ENCODE measurements at places on chromosomes 1 and 21.

GRCh38 chr1:202365092-202365815 is 16.8 kb downstream of the PPP1R12B start:
- no peak for DNase-seq

- no peak for DNase-seq
These were observed 226.6 kb upstream of the ZRANB2 start for GRCh38 chr1:71307451-71307850.

GRCh38 chr1:210920716-210921694 is 212.9 kb downstream of the KCNH1 start:
- DNase-seq, result no peak

GRCh38 chr1:26119892-26120608 is 8.4 kb downstream of the PDIK1L start:
- DNase-seq, result peak; percentile 28

DNA sequence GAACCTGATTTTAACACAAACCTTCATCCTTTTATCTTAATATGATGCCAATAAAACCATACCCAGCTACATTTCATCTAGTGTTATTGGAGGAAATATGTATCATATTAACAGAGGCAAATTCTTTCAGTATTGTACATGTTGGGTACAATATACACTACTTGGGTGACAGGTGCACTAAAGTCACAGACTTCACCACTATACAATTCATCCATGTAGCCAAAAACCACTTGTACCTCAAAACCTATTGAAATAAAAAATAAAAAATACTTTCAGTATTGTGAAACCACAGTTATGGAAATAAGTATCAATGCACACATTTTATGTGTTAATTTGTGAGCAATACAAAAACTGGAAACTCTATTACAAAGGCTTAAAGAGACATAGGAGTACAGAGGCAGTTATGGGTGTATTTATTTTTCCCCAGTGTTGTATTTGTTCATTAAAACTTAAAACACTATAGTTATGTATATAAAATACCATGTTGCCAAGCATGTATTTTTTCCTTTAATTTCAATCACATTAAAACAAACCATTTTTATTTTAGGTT is 25.1 kb upstream of the GPR88 start:
- DNase-seq, result no peak

DNA sequence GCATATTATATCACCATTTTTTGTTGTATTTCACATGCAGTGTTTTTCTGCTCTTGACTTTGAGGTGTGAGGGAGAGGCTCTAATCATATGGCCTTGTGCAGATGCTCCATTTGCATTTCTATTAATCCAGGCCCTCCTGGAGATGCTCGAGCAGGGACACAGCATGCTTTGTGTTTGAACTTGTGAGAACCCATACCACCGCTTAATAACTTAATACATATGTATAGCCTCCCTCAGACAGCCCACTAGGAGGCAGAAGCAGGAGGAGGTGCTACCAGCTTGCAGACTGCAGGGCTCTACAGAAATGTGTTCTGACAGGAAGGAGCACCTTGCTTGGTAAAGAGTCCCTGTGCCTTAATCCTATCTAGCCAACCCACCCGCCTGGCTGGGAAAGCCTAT is 155.2 kb downstream of the BARHL2 start:
- no peak for DNase-seq

DNA sequence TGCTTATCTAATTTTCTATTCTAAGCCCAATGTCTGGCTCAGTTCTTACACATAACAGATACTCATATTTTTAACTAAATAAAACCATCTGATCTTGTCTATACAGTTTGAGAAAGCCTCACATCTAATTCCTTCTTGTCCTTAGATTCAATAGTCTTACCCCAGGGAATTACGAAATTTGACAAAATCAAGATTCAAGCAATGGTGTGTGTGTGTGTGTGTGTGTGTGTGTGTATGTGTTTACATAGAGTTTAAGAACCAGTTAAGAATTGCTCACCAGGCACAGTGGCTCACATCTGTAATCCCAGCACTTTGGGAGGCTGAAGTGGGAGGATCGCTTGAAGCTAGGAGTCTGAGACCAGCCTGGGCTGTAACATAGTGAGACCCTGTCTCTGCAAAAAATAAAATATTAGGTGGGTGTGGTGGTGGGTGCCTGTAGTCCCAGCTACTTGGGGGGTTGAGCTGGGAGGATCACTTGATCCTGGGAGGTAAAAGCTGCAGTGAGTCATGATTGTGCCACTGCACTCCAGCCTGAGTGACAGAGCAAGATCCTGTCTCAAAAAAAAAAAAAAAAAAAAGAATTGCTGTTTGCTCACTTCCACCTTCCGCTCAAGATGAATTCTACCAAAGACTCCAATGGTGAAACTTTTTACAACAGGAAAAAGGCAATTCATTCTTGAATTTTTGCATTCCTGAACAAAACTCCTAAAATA is 6.2 kb downstream of the WDR64 start:
- no peak for DNase-seq

Measured in GM10248 (cell line).